ENCODE measurements at places on chromosomes 7 and 10.

- no peak for DNase-seq
These were observed 72.9 kb upstream of the SKAP2 start for GRCh38 chr7:26937306-26937705.

GRCh38 chr7:157545681-157546060, 208.9 kb downstream of the DNAJB6 start:
- DNase-seq = no peak

DNA sequence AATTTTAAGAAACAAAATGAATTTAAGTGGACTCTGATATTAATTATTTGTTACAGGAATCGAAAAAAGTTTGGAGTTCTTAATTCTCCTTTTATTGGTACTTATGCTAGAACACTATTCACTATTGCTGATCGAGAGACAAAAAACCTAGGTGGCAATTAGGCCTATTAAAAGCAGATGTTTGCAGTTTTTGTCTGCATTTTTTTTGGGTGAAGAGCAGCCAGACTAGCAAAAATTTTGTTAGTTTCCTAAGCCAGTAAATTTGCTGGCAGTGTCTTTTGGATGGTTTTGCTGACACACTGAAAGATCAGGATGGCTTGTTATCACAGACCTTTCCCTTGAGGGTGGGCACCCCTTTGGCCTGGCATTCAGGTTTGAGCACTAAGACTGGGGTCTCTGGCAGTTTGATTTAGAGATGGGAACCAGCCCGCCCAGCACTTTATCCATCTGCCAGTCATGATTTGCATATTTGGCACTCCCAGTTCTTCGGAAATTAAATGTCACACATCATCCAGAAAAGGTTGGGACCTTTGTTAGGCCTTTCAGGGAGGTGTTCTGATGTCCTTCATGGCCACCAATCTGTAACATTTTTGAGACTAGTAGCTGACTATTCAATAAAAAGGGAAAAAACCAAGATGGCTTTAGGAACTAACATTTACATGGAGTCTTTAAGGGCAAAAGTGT, 57.3 kb downstream of the INPP5F start:
- DNase-seq = no peak

- no peak for DNase-seq
These were observed 97.9 kb downstream of the GAD2 start for GRCh38 chr10:26314265-26315013.

Measured in stimulated activated CD4-positive, alpha-beta T cell treated with anti-CD3 and anti-CD28 coated beads, Interleukin-4, amount 100 ng/mL, for 24 hours (primary cell).